Anterior cingulate cortex (tissue), 58 donors: ENCODE measurements at places on chromosomes 6 and 20.

- DNase-seq: peak; percentile 8
Measured at GRCh38 chr6:26556263-26557070, 18.3 kb downstream of the HMGN4 start.

- DNase-seq: no peak
Measured at GRCh38 chr6:22101163-22101562, 195.7 kb downstream of the PRL start.

DNA sequence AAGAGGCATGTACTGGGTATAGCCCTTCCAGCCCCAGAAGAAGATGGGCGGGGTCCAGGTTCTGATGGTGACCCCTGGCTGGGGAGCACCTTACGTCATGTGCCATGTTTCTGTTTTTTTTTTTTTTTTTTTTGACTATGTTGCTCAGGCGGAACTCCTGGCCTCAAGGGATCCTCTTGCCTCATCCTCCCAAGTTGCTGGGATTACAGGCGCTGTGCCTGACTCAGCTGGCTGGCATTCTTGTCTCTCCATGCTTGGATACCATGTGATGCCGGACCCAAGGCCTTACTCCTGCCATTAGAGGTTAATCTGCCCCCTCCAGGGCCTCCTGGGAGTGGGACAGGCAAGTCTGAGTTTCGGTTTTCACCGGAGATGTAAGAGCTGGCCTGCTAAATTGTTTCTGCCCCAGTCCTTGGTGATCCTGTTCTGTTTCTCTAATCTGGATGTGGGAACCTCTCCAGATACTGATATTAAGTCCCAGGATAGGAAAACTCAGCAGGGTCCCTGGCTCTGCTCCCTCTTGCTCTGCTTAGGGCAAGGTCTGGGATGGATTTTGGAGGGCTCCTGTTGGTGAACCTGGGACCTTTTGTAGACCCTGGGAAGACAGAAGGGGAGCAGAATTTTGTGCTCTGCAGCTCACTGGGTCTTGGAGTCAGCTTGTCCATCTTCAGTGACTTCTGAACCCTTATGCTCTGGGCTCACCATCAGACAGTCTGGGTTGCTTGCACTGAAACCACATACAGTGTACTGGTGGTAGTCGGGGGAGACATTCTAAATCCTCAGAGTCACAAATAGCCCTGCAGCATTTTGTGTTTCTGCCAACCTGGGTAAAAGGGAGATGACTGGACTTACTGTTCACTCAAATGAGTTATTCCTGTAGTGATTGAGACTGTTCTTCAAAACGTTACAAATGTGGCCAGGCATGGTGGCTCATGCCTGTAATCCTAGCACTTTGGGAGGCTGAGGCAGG lies 45.1 kb downstream of the PTK7 start:
- DNase-seq: no peak

DNA sequence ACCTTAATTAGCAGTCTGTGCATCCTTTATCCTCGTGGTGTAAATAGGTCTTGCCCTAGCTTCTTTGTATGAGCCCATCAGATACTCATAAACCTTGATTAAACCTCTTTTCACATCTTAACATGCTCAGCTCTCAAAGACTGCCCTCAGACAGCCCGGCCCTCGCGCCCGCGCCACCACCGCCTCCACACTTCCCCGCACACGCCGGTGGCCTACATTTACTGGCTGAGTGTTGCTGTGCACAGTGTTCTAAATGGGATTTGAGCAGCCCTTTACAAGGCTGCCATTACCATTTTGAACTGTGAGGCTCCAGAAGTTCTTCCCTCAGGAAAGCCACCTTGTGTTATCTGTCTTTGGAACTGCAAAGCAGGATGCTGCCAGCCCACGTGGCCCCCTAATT lies 63.0 kb upstream of the INSM1 start:
- no peak for DNase-seq

- no peak for DNase-seq
Measured at GRCh38 chr6:37868447-37868825, 48.9 kb downstream of the ZFAND3 start.

DNA sequence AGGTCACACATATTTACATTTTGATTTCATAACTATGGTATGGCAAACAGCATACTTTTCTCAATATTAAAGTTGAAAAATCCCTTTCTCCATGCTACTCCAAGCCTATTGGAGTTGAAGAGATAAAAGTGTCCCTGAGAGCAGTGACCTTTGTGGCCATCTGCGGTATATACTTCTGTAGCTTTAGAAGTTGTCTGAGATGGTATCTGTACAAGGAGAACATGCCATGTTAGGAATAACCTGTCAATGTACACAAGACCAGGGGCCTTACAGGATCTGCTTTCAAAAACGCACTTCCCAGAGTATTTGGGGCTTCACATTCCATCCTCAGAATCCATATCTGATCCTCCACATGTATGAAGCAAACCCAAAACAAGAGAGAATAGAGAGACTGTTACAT lies 226.7 kb downstream of the MEI4 start:
- no peak for DNase-seq

DNA sequence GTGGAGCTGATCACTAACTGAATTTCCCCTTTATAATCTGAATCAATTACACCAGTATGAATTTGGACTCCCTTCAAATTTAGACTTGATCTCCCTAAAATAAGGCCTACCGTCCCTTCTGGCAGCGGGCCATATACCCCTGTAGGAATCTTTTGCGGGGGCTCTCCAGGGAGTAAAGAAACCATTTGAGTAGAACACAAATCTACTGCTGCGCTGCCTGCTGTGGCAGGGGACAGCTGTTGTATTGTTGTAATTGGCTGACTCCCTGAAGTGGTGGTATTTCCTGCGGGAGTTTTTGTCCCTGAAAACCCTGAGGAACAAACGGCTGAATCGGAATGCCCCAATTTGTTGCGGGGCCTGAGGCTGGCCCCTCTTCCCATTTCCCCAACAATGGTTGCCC lies 16.0 kb upstream of the PTCRA start:
- no peak for DNase-seq

- no peak for DNase-seq
Measured at GRCh38 chr6:138245751-138246150, 27.5 kb upstream of the PBOV1 start.

GRCh38 chr6:162862462-162862861 lies 134.7 kb downstream of the PACRG start:
- DNase-seq: no peak

DNA sequence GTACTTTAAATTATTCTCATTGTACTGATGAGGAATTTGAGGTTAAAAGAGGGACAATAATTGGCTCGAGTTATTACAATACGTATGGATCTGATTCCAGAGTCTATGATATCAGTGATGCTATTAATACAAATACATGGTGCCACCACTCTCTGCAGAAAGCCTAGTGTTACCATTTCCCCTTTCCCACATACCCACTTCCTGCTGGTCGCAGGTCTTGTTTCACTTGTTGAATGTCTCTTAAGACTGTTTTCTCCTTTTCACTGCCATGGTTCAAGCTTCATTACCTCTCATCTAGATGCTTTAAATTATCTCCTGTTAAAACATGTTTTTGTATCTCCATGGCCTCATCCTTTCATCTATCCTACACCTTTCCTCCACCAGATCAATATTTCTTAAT lies 62.0 kb downstream of the FHL5 start:
- no peak for DNase-seq

- DNase-seq: no peak
Measured at GRCh38 chr6:121600389-121601168, 165.1 kb downstream of the GJA1 start.

- DNase-seq: peak; percentile 17
Measured at GRCh38 chr6:111663692-111664564, 58.2 kb upstream of the TRAF3IP2 start.

DNA sequence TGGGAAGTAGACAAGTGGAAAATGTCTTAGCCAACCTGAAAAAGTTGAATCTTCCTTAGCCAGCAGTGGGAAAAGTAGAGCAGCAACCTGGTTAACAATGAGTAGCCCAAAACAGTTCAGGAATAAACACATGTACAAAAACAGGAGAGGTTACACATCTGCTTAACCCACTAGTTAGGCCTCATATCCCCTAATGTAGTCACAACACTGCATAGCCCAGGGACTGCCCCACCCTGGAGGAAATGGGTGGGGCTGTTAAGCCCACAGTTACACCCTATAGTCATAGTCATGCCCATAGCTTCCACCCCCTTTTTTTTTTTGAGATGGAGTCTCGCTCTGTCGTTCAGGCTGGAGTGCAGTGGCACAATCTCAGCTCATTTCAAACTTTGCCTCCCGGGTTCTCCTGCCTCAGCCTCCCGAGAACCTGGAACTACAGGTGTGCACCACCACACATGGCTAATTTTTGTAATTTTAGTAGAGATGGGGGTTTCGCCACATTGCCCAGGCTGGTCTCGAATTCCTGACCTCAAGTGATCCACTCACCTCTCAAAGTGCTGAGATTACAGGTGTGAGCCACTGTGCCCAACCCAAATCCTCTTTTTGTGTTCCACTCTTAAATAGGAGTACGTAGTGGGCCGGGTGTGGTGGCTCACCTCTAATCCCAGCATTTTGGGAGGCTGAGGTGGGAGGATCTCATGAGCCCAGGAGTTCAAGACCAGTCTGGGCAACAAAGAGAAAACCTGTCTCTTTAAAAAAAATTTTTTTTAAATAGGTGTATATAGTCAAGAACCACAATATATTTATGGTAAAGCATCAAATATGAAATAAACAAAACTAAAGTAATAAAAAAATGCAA lies 24.5 kb downstream of the ILRUN start:
- no peak for DNase-seq

- no peak for DNase-seq
Measured at GRCh38 chr6:11149551-11149950, 38.0 kb upstream of the ERVFRD-1 start.

DNA sequence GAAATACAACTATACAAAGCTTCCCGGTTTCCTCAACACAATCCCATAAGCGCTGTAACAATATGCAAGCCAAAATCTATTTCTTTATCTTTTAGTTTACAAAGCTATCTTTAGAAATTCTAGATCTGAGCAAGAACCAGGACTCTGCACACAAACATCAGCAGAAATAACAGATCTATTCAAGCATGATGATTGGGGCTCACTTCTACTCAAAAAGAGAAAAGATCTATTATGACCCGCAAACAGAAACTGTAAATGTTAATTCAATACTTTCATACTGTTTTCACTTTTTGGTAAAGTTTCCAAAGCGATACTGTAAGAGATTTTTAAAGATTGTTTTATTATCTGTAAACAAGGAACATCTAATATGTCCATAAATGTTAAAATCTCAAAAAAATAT lies 86.6 kb downstream of the SESN1 start:
- DNase-seq: no peak

DNA sequence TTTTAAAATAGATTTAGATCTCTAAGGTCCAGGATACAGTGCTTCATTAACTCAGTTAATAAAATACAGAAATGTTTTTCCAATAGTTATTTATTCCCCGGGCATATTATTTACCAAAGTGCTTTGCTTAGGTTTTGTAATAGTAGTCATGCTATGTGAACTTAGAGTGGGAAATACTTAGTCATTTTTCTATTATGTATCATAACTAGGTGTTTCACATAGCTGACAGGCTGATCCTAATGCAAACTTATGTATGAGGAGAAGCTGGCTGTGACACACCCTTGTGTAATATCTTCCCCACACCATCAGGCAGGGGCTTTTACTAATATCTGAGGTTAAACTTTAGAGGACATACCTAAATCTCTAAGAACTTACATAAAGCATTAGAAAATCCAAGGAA lies 277.7 kb upstream of the RIMS1 start:
- DNase-seq: no peak

DNA sequence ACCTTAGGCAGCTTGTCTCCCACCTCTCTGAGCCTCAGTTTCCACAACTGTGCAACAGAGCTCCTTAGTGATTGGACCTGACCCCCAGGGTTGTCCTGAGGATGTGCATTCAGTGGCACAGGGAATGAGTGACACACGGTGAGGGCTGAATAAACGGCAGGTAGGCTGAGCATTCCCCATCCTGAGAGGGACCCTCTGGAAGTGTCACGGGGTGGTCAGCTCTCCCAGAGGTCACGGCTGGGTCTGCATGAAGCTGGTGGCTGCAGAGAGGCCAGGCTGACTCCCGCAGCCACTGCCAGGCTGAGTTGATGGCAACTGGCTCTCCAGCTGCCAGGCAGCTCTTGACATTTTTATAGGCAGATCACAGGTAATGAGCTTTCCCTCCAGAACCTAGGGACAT lies 42.5 kb downstream of the CD40 start:
- no peak for DNase-seq

DNA sequence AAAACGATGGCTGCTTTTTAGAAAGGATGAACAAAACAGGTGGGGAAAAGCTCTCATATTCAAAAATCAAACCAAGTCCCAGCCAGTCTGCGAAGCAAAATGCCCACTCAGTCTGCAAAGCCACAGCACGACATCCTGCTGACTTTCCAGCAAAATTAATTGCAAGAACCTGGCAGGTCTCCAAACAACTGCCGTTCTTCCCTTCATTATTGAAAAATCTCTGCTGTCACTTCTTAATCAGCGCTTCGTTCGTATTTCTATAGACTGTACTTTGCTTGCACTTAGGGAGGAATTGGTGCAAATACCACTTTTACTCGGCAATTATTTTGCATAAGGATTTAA lies 222.4 kb downstream of the CBLN4 start:
- DNase-seq: no peak

DNA sequence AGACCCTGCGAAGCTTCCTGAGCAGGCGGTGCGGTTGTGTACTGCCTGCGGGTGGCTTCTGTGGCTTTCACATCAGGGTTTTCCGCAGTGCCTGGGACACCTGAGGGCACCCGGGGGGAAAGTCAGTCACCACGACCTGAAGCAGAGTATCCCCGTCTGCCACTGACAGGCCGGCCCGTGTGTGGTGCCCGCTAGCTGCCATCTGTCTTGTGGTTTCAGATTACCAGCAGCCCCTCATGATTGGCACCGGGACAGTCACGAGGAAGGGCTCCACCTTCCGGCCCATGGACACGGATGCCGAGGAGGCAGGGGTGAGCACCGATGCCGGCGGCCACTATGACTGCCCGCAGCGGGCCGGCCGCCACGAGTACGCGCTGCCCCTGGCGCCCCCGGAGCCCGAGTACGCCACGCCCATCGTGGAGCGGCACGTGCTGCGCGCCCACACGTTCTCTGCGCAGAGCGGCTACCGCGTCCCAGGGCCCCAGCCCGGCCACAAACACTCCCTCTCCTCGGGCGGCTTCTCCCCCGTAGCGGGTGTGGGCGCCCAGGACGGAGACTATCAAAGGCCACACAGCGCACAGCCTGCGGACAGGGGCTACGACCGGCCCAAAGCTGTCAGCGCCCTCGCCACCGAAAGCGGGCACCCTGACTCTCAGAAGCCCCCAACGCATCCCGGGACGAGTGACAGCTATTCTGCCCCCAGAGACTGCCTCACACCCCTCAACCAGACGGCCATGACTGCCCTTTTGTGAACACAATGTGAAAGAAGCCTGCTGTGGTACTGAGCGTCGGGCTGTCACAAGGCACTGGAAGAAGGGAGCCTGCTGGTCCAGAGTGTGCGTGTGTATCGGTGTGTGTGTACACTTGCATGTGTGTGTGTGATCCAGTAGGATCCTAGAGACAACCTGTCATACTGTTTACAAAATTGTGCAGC lies 54.4 kb downstream of the GOPC start:
- peak; percentile 27 for DNase-seq
